ENCODE measurements at places on chromosomes 6 and 20. TPM values are rescaled to one million over a fixed set of nuclear protein-coding genes. Genes with fewer than 3 reads are reported as not detected.

MTCH1 gene
- 220 TPM for total RNA-seq

DNA sequence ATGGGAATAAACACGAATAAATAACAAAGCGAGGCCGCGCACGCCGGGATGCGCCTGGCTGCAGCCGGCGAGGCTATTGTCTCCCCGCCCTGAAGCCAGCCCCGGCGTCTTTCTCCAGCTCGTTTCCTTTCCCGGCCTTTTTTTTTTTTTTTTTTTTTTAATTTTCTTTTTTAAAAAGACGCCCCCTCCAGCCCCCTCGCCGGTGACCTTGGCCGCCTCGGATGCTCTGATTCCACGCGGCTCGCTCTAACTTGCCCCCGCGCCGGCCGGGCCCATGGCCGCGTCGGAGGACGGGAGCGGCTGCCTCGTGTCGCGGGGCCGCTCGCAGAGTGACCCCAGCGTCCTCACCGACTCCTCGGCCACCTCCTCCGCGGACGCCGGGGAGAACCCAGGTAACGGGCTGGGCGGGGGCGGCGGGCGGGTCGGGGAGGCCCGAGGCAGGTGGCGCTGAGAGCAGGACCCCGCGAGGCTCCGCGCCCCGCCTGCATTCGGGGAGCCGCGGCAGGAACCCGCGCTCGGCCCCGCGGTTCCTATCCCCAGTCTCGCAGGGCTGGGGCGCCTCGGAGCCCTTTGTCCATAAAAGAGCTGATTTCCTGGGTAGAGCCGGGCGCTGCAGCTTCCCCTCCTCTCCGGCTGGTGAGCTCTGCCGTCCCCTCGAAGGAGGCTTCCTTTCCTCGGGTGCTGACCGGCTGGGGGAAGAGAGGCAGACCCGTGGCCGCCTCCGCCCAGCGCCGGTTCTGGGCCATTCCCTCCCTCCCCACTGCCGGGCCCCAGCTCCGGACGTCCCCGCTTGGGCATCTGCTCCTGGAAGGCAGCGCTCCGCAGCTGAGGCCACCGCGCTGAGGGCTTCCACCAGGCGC lies 631 bp downstream of the PHACTR3 start:
- DNase-seq, result no peak

DNA sequence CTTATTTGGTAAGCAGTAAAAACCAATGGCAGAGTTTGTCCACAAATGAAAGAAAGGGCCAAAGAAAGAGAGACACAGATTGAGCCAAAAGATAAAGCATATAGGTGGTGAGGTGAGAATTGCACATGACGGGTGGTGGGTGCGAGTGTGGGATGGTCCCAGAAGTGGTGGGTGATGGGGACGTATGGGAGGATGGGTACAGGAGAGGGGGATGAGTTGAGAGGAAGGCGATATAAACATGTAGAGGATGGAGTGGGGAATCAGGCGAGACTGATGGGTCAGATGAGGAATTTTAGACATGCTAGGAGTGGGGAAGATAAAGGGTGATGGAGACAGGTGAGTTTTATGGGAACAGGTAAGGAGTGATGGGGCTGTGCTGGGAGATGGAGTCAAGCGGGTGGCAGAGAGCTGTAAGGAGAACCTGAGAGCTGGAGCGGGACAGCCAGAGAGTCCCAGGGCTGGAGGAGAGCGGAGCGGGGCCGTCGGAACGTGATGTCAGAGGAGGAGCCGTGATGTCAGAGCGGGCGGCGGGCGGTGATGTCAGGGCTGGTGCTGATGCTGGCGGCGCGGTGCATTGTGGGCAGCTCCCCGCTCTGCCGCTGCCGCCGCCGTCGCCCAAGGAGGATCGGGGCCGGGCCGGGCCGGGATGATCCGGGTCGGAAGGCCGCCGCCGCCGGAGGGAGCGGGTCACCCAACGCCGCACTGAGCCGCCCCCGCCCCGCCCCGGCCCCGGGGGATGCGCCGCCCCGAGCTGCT lies at the start of gene TTBK1:
Gene TTBK1 (plus strand): TSS at position 574 of the 756 bp plus-strand sequence. CDS start 3,180 bp downstream, outside the sequence.
- DNase-seq, result peak; percentile 93

DNA sequence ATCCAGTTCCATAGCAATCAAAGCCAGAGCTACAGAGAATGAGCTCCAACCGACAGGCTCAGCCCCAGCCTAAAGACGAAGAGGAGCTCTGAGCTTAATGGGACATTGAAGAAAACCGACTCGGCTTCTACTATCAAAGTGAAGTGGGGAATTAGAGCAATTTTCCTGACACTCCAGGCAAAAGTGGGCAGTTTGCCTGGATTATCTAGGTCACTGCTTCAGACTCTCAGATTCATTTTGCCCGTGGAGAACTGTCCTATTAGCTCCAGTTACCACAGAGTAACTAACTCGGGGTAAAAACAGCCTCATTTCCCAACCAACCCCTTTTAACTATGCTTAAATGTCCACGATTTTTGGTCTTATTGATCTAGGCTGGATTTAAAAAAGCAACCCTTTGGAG lies 592.1 kb upstream of the NRSN1 start:
- no peak for DNase-seq

SYNCRIP gene
- 71.1 TPM for total RNA-seq

SLC22A16 gene
- 0.66 TPM for total RNA-seq

FNDC1 gene
- total RNA-seq, result 49.0 TPM

- no peak for DNase-seq
Measured at GRCh38 chr6:64050590-64050989, 415.0 kb downstream of the PHF3 start.

DNA sequence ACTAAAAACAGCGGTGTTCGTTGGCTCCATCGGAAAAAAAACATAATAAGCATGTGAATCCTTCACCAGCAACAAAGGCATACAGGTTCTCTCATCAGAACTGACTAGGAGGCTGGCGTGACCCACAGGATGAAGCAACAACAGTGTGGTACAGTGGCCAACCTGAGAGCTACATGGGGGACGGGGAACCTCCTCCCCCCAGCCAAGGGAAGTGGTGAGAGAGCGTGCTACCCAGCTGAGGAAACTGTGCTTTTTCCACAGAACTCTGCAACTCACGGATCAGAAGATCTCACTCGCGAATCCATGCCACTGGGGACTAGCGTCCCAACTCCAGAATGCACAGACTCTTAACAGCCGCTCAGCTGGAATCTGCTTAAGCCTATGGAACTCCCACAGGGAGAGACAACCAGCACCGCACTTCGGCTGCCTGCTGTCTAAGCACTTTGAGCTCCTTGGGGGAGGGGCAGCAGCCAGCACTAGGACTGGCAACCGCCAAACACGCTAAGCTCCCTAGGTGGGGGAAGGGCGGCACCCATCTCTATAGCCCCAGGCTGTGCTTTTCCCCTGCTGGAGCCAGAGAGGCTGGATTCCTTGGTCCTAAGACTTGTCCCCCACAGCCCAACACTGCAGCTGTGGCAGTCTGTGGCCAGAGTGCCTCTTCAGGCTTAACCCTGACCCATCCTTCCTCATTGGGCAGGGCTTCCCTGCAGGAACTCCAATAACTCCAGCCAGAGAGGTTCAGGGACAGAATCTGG lies 538.3 kb upstream of the BTBD3 start:
- no peak for DNase-seq

SERPINB1 gene
- 17.0 TPM for total RNA-seq

GRCh38 chr6:163543321-163543720 lies 128.8 kb downstream of the QKI start:
- DNase-seq, result no peak

COL20A1 gene
- total RNA-seq, result 14.4 TPM

GRCh38 chr6:85136310-85136709 lies 313.6 kb upstream of the NT5E start:
- DNase-seq, result no peak

GRCh38 chr6:50369996-50370395 lies 320.3 kb upstream of the DEFB112 start:
- no peak for DNase-seq

DNA sequence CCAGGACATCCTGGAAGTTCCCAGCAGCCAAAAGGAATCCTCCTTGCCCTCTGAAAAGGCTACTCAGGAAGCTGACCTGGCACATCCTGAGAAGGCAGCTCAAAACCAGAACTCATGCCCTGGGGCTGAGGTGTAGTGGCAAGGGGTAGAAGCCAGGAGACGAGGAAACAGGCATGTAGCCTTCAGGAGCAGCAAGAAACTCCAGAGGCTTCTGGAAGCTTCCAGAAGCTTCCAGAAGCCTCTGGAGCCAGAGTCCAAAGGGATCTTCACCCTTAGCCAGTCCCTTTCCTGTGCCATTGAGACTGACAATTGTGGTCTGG lies 43.9 kb downstream of the BMP7 start:
- DNase-seq, result no peak

DNA sequence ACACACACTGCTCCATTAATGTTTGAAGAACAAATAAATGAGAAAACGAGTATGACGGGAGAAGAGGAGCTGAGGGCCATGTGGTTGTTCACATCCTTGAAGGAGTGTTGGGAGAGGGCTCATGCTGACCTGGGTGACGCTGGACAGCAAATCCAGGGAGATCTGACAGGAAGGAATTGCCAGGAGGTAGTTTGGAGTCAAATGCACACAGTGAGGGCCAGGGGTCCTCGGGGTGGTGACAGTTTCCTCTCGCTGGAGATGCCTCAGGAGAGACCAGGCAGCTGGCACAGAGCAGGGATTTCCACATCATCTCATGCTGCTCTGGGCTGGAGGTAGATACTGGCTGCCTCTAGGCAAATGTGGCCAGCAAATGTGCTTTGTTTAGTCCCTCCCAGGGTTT lies 2.0 kb upstream of the TMEM181 start:
- DNase-seq, result no peak

DNA sequence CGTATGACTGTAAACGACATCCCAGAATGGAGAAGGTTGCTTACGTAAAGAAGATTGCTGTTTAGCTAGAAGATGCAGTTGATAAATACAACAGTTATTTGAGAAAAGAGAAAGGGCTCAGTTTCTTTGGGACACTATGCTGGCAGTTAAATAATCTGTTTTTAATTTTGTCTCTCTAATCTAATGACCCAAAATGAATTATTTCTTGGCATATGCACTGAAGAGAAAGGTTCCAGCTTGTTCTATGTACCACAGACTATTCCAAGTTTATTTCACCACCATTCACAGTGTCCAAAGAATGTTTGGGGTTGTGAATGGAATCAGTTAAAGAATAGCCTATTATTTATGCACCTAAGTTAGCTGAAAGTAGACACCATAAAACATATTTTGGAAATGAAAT lies 449.9 kb downstream of the RNF144B start:
- no peak for DNase-seq

GRCh38 chr6:112281821-112282615 lies 27.7 kb upstream of the LAMA4 start:
- DNase-seq, result no peak

- DNase-seq, result no peak
Measured at GRCh38 chr6:98574984-98575383, 259.4 kb upstream of the POU3F2 start.

GRCh38 chr6:139156551-139156950 lies 21.7 kb downstream of the HECA start:
- DNase-seq, result no peak

PSORS1C1 gene
- 0.99 TPM for total RNA-seq

GRCh38 chr6:15596186-15596896 lies 66.5 kb downstream of the DTNBP1 start:
- no peak for DNase-seq

- DNase-seq, result no peak
Measured at GRCh38 chr6:164005004-164005711, 590.6 kb downstream of the QKI start.

SEL1L2 gene
- not detected for total RNA-seq

ELOVL2 gene
- total RNA-seq, result 31.8 TPM

- no peak for DNase-seq
Measured at GRCh38 chr6:116456927-116457326, 4.2 kb upstream of the CALHM6 start.

CPXM1 gene
- total RNA-seq, result 163 TPM

DNA sequence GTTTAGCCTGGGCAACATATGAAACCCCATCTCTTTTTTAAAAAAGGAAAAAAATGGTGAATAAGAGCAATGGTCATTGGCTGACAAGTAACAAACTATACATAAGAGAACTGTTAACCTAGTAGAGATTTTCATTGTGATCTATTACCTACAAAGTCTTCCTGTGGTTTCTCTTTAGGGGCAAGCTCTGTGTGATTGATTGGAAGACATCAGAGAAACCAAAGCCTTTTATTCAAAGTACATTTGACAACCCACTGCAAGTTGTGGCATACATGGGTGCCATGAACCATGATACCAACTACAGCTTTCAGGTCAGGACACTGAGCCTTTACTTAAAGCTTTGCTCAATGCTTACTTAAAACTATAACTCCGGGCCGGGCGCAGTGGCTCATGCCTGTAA lies 19.2 kb downstream of the MGME1 start:
- DNase-seq, result no peak

- no peak for DNase-seq
Measured at GRCh38 chr6:36550473-36551000, 3.3 kb upstream of the STK38 start.

CCN6 gene
- total RNA-seq, result not detected
